ENCODE measurements at places on chromosomes 1 and 21.

DNA sequence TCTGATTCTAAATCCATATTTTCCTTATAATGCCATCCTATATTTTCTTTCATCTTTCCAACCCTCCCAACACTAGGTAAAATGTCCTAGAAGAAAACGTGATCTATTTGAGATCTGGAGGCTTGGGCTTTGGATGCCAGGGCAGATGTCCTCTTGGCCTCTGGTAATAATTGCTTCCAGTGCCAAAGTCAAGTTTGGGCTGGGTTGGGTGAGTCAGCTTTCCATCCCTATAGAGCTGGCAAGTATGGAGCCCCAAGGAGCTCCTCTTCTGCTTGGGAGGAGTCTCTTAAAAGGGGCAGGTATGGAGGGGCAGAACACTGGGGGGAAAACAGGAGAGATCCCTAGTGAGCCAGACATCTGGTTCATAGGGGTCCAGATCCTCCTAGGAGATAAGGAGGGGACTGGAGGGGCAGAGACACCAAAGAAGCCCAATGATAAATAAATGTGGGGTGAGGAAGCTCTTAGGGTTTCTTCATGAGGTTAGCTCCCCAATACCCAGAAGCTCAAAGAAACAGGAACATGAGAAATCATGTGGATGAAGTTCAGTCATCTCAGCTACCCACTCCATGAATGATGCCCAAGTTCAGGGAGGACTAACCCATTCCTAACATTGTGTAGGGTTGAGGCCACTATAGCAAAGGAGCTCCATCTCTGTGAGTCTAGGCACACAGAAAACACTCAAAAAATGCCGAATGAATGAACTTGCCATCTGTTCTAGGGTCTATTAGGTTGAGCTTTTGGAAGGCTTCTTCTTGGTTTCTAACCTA lies 3.5 kb downstream of the C1orf116 start:
- DNase-seq: no peak

DNA sequence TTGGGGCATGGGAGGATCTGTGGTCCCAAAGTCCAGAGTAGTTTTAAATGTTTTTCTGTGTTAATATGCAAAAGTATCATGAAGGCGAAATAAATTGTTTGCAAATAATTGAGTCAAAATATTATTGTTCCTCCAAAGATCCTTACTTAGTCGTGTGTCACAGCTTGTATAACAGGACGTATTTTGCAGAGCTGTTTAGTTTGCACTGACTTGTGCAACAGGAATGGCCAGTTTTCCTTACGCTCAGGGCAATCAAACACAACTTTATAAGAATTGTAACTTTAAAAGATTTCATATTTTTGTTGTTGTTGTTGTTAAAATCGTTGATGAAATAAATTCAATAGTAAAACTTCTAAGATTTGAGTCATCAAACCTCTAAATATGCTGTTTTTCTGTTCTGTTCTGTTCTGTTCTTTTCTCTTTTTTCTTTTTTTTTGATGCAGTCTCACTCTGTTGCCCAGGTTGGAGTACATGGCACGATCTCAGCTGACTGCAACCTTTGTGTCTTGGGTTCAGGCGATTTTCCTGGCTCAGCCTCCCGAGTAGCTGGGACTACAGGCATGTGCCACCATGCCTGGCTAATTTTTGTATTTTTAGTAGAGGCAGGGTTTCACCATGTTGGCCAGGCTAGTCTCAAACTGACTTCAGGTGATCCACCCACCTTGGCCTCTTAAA lies 60.6 kb downstream of the UCK2 start:
- DNase-seq: no peak

DNA sequence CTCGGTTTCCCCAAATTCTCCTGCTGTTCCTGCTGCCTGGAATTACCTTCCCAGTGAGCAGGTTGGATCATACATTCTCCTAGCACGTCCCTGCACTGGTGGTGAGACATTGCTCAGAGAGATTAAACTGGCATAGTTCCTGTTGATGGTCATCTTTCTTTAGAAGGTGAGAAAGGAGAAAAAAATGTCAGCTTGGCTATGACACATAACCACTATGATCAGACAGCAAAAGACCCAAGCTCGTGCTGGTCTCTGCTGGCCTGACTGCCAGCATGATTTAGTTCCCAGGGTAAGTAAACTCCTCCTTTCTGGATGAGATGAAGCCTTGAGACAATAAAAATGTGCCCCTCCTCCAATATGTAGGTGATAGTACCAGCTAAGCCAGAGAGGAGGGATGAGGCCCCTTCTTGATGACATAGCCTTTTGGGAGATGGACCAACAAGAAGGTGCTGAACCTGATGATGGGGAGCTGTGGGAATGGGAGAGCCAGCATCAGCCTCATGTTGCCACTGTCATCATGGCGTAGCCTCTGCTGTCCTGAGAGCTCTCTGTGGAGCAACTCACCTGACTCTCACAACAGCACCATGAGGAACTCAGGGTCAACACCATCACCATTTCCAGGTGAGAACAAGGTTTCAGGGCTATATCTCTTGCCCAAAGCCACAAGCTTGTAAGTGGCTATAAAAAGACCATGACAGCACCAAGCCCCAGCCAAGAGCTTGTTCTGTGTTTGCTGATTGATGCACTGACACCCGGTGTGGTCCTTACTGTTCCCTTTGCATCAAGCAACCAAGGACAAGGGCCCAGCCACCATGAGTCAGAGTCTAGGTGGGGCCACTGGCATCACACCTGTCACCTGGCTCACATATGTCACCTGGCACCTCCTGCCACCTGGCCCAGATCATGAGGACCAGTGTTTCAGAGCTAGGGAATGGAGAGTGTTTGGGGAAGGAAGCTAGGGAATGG lies 200.0 kb downstream of the MATN1 start:
- no peak for DNase-seq

GRCh38 chr1:246724731-246725095 lies 504 bp downstream of the SCCPDH start:
- DNase-seq: peak; percentile 52

DNA sequence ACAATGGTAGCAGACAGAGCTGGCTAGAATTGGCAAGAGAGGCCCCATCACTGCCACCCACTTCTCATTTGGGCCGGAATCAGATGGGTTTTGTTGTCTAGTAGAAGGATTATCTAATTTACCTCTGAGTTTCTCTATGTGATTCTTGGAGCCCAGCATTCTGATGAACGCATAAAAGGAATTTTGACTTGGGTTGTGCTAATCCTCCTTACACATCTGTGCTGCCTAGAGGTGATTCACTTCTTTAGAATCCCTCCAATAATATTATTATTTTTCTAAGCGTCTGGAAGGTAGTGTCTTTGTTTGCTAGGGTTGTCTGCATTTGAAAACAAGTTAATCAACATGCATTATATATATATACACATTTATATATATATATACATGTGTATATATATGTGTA lies 118.1 kb downstream of the RUNX1 start:
- no peak for DNase-seq

DNA sequence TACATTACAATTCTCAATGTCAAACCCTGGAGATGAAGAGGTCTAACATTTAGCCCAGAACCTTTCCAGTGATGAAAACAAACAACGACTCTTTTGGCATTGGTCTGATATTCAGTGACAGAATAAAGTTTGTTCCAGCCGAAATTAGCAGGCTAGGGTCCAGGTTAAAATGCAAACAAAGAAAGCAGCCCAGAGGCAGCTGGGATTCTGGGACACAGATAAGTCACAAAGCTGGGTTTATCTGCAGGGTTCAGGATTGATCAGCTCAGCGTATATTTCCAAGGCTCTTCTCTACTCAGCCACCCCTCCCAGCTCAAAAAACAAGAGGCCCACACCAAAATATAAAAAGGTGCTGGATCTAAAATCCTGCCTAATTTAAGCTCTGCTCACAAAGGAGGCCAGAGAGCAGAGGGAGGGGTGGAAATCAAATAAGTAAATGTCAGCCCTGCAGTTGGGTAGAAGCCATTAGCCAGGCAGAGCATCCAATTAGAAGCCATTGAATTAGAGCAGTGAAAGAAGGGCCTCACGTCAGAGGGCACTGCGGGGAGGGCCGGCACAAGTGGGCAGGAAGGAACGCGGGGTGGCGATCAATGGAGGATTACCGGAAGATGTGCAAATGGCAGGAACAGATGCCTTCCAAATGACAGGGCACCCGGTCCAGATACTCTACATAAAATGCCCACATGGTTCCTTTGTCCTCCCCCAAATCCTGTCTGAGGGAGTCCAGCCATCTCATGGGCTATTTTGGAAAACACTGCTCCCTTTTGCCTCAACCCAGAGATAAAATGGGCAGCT lies 3.2 kb upstream of the KLHDC8A start:
- DNase-seq: no peak
